ENCODE measurements at places on chromosomes 5 and 9.

- no peak for DNase-seq
Measured at GRCh38 chr5:134708301-134708700, 30.0 kb upstream of the CAMLG start.

- no peak for DNase-seq
Measured at GRCh38 chr9:131263701-131264100, 12.6 kb downstream of the FAM78A start.

DNA sequence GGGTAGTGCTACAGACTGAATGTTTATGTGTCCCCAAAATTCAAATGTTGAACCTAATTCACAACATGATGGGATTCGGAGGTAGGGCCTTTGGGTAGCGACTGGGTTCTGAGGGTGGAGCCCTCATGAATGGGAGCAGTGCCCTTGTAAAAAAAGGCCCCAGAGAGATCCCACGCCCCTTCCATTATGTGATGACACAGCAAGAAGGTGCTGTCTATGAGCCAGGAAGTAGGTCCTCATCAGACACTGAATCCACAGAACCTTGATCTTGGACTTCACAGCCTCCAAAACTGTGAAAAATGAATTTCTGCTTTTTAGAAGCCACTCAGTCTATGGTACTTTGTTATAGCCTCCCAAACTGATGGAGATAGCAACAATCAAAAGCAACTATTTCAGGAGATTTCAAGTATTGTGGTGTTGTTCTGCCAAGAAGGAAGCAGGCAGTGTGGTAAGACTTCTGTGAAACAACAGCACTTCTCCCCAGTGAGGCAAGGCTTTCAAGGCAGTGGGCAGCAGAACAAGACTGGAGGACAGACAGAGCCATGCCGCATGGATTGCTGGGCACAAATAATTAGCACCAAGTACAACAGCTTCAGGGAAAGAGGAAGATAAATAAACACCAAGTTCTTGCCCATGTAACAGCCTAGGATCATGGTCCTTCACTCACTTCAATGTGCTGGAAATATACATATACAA is 76.1 kb downstream of the OR2K2 start:
- DNase-seq, result no peak

DNA sequence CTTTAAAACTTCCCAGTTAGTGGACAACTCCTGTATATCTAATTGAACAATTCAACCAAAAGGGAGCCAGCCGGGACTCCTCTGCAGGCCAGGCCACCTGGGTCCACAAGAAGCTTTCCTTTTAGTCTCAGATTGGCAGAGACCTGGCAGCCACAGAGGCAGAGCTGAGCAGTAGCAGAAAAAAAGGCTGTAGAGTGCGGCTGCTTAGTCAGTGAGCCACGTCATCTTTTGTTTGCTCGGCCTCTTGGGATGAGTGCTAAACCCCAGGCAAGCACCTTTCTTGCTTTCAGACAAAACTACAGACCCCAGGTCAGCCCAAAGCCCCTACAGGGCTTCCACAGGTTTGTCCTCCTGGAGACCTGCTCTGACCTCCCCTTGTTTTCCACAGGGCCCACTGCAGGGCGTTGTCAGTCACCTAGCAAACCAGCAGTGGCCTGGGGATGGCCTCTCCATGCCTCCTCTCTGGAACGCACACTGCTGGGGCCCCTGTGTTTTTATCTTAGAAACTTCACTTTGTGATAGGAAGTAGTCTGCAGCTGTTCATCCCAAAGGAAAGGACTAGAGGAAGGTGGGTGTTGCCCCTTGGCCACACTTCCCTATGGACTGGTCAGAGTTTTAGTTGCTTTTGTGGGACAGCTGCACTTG is 49.9 kb downstream of the SHB start:
- DNase-seq, result no peak

DNA sequence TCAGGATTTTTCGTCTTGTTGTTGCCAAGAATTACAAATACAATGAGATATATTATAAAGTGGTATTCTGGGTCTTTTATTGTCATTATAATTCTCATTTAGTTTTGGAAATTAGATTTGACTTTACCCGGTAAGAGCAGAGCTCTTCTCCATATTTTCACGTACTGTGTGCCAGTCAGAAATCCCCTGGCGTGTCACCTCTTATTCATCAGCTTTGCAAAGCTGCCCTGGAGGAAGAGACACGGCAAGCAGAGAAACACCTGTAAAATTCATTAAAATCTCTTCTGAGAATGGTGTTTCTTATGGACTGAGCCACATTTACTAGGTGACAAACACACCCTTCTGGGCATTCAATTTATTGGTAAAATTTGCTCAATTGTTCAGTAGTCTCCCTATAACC is 440.4 kb downstream of the HINT1 start:
- no peak for DNase-seq

DNA sequence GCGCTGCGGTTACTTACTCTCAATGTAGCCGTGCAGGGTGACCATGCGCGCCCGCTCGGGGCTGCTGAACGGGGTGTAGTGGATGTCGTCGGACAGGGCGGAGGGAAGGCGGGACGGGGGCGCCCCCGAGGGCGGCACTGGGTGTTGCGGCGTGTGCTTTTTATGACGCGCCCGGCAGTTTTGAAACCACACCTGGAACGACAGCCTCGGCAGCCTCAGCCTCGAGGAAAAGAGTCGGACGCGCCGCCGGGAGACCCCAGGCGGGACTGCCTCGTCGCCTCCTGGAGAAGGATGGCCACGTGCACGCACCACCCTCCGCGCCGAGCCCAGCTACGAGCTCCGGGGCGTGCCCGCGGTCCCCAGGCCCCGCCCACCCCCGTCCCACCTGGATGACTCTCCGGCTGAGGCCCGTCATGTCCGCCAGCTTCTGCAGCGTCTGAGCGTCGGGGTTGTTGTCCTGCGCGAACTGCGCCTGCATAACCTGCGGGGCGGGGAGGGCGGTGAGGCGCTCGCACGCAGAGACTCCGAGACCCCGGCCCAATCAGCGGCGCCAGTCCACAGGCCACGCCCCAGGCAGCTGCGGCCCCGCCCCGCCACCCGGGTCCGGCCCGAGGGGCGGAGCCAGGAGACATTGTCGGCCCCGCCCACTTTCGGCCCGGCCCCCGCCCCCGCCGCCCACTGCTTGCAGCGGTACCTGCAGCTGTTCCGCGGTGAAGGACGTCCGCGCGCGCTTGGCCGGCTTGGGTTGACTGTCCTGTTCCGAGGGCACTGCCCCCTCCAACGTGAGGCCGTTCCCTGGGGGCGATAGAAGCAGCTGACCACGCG is 15.0 kb downstream of the LHX6 start:
- DNase-seq, result peak; percentile 51

DNA sequence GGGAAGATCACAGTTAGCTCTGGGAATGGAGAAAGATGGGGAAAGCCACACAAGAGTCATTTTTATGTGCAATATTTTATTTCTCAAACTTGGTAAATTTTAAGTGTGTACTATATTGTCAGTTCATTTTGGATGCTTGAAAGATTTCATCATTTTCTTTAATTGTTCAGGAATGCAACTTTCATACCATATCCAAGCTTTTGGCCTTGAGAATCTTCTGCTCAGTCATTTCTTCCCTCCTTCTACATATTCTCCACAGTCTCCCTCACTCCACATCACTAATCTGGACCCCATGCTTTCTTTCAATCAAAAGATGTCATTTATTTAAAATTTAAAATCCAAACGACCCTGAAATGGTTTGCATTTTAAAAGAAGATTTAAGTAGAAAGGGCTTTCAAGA is 135.4 kb downstream of the FAM114A2 start:
- DNase-seq, result no peak

GRCh38 chr5:73390972-73391371 is 57.6 kb downstream of the FOXD1 start:
- no peak for DNase-seq

DNA sequence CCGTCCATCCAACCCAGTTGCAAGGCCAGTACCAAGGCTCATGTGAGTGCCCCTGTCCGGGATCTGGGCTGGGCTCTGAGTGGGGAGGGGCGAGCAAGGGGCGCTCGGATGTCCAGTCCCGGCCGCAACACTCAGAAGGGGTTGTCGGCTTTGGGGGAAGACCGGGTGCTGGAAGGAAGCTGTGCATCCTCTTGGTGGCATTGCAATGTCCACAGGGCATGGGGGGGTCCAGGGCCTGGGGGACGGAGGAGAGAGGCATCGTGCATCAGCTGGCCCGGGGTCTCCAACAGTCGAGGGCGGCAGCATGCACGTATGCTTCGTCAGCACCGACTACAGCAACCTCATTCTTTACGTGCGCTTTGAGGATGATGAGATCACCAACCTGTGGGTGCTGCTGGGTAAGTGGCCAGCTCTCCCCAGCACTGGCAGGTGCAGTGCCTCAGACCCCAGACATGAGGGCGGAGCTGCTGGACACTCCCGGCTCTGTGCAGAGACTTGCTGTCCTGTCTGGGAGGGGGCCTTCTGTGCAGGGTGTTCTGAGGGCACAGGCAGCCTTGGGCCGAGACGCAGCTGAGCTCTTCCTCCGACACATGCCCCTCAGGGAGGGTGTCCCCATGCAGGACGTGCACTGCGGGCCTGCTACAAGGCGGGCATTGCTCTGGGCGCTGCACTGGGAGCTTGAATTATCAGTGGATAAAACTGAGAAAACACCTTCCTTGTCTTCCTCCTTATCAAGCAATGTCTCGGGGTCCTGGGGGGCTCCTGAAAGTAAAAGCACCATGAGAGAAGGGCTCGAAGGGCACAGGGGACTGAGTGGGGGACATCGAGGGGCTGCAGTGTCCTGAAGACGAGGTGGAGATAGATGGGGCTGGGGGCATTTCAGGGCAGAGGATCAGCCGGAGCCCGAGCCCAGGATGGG is 22.5 kb downstream of the GLT6D1 start:
- DNase-seq, result no peak

- DNase-seq, result no peak
Measured at GRCh38 chr5:27267209-27267824, 228.9 kb upstream of the CDH9 start.

DNA sequence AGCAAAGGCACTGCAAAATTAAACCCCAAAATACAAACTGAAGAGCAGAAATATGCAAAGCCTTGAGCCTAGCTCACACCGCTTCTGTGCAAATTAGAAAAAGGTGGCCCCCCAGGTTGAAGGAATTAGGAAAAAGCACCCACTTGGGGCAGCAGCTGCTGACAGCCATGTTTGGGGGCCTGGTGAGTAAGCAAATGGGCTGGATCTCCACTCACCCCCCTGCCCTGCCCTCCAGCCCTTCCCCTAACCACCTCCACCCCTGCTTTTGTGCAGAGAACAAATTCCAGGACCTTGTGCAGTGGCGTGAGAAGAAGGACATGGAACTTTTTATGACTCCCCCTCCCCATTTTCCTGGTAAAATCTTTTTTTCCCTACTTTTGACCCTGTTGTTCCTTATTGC is 92.0 kb upstream of the DNAH5 start:
- DNase-seq, result no peak

GRCh38 chr5:170571281-170571731 is 67.5 kb downstream of the KCNIP1 start:
- no peak for DNase-seq

DNA sequence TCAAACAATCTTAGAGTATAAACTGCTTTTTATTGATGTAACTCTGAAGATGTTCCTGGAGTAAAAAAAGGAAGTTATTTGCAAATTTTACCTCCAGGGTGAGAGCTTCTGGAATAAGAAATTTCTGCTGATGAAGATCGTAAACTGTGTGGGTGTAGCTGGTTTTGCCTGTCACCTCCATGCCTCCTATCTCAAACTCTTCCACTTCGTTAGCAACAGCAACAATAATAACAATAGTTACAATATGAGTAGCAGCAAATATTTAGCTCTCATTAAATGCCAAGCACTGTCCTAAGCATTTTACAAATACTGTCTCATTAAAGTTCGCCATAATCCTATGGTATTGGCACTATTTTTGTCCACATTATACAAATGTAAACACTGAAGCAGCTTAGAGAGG is 57.9 kb downstream of the GCNT1 start:
- no peak for DNase-seq

DNA sequence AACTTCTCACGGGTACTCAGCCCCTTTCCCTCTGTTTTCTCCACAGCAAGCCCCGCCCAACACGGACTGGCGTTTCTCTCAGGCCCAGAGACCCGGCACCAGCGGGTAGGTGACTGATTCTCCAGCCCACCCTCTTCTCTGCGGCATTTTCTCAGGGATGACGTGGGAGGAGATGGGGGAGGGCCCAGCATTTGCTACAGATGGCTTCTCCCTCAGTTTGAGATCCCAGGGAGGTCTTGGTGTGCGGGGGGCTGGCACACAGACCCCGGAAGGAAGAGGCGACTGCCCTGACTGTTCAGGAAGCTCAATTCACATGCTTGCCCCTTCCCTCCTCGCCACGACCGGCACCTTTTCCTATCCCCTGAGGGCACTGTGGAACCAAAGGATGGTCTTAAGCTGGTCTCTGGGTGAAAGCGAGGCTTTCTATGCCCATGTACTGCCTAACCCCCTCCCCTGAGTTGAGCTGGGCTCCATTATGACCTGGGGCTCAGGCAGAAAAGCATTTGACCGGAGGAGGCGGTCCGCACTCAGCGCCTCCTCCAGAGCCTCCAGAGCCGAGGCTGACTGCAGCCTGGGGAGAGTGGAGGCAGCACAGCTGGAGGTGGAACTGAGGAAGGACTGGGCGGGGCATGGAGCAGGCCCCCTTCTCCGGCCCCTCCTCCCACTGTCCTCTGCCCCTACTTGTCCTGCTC is 6.0 kb downstream of the PCDHGC5 start:
- no peak for DNase-seq

All from CD4-positive, alpha-beta T cell treated with Interleukin-10 for 1 hour (primary cell).